ENCODE measurements at places on chromosomes 3 and 15.

- no peak for DNase-seq
Measured at GRCh38 chr3:181933052-181933618, 221.4 kb downstream of the SOX2 start.

DNA sequence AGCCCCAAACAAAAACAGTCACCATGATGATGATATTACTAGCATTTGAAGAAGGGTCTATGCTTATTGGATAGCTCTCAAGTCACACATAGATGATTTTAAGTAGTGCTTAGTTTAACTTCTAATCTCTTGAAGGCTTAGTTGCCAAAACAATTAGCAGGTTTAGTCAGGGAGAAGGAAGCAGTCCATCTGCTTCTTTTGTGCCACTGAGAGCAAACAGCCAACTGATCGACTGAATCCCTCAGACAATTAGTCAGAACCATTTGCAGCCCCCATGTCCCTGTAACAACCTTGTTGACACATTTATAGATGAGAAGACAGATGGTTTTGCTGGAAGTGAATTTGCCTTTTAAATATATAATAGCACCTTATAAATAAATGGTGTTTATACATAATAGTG, 585.1 kb upstream of the SUCLG2 start:
- DNase-seq, result no peak

- no peak for DNase-seq
Measured at GRCh38 chr3:76097589-76097969, 312.2 kb upstream of the ZNF717 start.

DNA sequence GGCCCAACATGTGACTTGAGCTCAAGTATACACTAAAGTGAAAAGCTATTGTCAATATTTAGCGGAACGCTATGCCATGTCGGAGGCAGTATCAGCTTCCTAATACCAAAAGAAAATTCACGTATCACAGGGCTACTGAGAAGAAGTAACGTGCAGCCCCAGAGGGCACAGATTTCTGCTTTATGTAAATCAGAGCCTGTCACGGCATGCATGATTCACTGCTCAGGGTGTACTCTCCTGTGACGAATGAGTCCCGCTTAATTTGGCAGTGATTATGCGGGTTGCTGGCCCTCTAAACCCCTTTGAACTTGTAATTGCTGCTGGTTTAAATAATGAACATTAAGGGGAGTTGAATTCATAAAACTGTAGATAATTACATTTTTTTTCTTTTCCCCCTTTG, 85.3 kb downstream of the MEIS2 start:
- DNase-seq, result no peak

GRCh38 chr3:55505776-55506175, 18.7 kb upstream of the WNT5A start:
- DNase-seq, result no peak

GRCh38 chr3:52279596-52279995, 1.1 kb upstream of the WDR82 start:
- DNase-seq, result no peak

DNA sequence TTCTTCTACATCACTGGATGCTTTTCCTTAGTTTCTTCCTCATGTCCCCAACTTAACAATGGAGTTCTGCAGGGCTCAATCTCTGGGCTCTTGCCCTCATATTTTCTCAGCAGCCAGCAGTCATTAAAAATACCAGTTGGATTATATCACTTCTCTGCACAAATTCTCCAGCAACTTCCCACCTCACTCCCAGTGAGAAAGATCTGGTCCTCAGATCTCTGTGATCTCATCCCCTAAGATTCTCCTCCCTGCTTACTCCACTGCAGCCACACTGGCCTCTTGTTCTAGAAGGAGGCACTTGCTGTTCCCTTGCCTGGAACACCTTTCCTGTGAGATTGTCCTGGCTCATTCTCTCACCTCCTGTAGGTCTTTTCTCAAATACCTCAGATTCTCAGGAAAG, 6.1 kb downstream of the ERICH6 start:
- DNase-seq, result no peak

GRCh38 chr15:33119273-33119672, 75.2 kb downstream of the FMN1 start:
- DNase-seq, result no peak

DNA sequence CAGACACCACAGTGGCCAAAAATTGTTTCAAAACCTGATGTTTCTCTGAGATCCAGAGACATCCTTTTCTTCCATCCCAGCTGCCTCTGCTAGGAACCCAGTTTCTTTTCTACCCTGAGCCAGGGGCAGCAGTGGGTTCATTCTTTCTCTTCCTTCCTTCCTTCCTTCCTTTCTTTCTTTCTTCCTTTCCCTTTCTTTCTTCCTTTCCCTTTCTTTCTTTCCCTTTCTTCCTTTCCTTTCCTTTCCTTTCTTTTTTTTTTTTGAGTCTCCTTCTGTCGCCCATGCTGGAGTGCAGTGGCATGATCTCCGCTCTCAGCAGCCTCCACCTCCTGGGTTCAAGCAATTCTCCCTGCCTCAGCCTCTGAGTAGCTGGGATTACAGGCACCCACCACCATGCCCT, 30.7 kb upstream of the COPG1 start:
- no peak for DNase-seq

- peak; percentile 18 for DNase-seq
Measured at GRCh38 chr3:197926418-197926817, 23.6 kb upstream of the RPL35A start.

GRCh38 chr3:127789051-127789450, 33.3 kb downstream of the MGLL start:
- DNase-seq, result no peak

GRCh38 chr15:51085764-51086163, 8.9 kb downstream of the TNFAIP8L3 start:
- DNase-seq, result no peak

DNA sequence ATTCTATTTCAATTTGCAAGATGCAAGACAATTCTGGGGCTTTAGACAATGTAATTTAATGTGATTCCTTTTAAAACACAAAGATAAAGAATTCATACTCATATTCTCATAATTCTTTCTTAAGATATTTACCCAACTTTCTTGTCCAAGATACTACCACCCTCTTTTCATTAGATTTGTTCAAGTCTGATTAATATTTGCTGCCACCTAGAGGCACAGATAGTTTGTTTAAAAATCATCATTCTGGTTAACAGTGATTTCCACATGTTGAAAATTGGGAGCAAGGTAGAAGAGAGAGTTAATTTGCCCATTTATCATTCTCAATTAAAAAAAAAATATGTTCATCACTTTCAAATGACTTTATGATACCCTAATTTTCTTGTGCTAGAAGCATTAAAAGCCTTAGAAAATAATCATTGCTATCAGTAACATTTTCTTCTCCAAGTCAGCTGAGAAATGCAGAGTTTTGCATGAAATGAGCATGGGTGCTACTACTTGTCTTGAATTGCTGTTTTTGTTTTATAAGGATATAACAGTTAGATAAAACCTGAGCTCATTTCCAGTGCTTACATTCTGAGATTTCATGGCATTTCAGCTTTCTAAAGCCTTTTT, 11.6 kb downstream of the TAMM41 start:
- DNase-seq, result no peak

GRCh38 chr3:45980819-45981218, 14.8 kb downstream of the FYCO1 start:
- DNase-seq, result no peak

- no peak for DNase-seq
Measured at GRCh38 chr15:89888214-89888804, 5.5 kb downstream of the AP3S2 start.

DNA sequence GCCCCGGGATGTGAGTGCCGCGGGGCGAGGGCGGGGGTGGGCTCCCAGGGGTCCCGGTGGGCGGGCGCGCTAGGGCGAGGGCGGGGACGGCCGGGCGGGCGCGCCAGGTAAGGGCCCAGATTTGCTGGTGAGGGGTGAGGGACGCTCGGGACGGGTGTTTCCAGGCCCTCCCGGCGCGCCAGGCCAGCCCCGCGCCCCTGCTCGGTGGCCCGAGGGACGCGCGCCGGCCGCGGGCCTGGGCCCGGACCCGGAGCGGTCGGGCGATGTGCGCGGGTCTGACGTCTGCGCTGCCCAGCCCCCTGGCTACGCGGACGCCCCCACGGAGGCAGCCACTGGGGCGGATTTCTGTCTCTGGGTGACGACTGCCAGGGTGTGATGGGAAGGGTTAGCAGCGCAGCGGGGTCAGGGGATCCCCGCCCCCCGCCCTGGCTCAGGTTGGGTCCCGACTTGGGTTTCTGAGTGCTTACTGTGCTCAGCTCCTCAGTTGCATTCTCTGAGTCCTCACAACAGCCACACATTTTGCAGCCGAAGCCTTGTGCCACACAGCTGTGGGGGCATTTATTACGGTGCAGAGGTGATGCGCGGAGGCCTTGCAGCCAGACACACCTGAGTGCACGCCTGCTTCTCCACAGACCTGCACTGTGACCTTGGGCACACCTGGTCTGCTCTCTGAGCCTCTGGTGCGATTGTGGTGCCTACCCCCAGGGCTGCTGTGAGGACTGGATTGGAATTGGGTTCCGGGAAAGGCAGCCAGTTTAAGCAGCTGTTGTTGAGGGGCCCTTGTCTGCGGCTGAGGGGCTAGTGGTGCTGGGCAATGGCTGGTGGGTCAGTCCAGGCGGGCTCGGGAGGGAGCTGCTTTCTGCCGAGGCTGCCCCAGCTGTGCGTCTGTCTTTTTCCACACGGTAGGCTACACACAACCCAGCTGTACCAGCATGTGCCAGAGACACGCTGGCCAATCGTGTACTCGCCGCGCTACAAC, 523 bp downstream of the HDAC11 start:
- peak; percentile 44 for DNase-seq

- DNase-seq, result no peak
Measured at GRCh38 chr3:112109322-112109721, 23.1 kb downstream of the C3orf52 start.

DNA sequence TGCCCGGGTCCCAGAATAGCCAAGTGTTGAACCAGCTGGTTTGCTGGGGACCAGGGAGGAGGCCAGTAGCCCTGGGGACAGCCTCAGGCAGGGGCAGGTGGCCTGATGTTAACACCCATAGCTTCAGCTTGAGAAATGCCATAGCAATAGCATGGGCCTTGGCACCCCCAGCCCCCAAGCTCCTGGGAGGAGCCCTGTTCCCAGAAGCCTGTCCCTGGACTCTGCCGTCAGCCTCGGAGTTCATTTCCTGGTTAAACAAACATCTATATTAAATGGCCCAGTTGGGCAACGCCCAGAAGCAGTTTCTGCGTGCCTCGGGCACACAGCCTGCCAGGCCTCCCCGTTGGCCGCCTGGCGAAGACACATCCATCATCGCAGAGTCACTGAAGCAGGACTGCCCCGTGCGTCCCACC, 58.2 kb downstream of the FGD5 start:
- no peak for DNase-seq

DNA sequence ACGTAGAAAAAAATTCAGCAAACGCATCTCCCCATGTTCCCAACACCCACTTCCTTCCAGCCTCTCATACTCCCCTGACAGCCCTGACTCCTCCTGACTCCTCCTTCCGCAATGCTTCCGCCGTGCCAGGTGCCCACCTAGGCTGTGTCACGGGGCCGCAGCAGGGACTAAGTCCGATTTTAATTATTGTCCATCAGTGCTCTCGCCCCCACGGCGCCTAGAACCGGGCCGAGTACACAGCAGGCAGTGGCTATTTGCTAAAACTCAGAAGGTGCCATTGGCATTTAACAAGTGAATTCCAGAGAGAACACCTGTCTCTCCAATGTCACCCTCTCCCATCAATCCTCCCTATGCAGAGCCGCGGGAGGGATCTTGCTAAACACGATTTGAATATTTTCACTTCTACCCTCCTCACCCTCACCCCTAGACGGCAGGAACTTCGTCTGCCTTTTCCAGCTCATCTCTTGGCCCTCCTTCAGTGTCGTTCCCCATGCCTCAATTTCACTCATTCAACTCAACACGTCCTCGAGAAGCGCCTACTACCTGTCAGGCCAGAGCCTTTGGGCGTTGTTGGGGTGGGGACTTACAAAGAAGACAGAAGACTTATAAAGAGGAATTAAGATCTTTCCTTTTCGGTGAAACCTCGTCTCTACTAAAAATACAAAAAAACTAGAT, 11.5 kb upstream of the SHF start:
- peak; percentile 57 for DNase-seq

- no peak for DNase-seq
Measured at GRCh38 chr15:78194568-78194925, 39.8 kb downstream of the ACSBG1 start.

- no peak for DNase-seq
Measured at GRCh38 chr15:48924528-48925393, 39.0 kb downstream of the SHC4 start.

DNA sequence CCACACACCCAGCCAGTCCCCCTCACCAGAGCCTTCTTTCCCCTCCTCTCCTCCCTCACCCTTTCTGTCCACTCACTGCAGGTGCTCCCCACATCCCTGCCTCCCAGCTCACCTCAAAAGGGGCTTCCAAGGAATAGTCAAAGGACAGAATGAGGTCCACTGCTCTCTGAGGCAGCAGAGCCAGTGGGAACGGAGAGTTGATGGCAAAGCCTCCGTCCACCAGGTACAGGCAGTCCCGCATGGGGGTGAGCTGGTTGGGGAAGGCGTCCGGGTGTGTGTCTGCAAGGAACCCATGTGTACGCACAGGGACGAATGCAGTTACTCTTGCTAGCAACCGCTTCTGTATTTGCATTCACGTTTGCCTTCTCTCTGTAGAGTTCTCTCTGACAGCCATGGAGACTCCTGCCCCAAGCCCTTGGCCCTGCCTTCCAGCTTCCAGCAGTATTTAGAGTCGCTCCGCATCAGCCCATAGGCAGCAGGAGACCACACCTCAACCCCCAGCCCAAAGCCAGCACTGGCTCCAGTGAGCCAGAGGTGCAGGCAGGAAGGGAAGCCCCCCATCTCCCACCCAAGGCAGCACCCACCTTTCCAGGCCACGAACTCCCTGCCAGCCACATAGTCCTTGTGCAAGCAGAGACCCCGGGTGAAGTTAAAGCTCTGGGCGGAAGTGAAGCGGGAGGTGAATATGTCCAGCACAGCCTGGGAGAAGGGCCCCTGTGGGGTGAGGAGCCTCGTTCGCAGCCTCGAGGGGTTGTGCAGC, 12.4 kb downstream of the PLA2G4F start:
- no peak for DNase-seq

DNA sequence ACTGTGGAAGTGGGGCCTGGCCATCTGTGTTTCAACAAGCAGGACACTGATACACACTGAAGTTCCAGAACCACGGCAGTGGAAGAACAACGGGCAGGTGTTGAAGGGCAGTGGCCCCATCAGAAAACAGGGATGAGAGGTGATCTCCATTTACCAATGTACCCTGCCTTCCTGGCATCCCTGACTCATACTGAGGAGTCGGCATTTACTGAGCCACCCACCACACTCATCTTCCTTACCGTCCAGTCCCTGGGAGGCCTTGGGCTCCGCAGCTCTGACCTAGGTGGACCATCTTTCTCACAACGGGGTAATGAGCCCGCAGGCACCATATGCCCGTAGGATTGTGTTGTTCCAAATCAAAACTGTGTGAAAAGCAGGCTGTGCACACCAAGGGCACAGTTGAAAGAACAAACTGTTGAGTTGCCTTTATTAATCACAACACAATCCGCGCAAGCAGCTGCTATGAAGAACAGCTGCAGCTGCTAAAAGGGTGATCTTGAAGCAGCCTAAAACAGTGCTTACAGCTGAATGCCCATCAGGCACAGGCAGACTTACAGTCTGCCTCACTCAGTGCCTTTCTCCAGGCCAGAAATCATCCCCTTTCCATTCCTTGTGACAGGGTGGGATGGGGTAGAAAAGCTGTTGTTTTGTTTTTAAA, 12.9 kb downstream of the MB21D2 start:
- no peak for DNase-seq

- peak; percentile 88 for DNase-seq
Measured at GRCh38 chr3:48847504-48848423, at the start of gene PRKAR2A. PRKAR2A (minus strand) TSS chr3:48847874; CDS start chr3:48847596, 278 bp downstream.

GRCh38 chr3:145967043-145967442, 193.9 kb downstream of the PLOD2 start:
- no peak for DNase-seq

Measured in stimulated activated CD4-positive, alpha-beta T cell treated with anti-CD3 and anti-CD28 coated beads, Interleukin-15, amount 100 ng/mL, for 24 hours (primary cell).